Foreskin keratinocyte (primary cell): ENCODE measurements at places on chromosomes 6 and 20. TPM values are rescaled to one million over a fixed set of nuclear protein-coding genes. Genes with fewer than 3 reads are reported as not detected.

- DNase-seq, result no peak
Observed at GRCh38 chr6:151257985-151258445, 18.2 kb downstream of the AKAP12 start.

- peak; percentile 95 for DNase-seq
Observed at GRCh38 chr20:35339007-35339406, 46.8 kb upstream of the FAM83C start.

DNA sequence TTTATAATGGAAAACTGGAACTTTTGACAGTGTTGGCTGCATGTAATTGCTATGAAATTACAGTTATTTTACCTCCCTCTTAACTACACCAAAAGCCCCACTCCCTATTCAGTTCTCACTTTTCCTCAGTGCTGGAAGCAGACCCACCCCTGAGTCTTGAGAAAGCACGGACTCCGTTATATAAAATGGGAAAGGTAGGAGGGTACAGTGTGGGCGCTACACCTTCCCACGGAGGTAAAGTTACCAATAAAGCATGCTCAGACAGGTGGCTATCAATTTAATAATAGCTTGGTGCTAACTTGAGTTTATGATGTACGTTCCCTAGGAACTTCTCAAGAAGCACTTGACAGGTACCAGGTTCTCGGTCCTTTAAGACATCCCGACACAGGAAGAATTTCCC is 59.0 kb downstream of the CLIC5 start:
- no peak for DNase-seq

- peak; percentile 45 for DNase-seq
Observed at GRCh38 chr20:3000852-3001523, 42.4 kb upstream of the GNRH2 start.

DNA sequence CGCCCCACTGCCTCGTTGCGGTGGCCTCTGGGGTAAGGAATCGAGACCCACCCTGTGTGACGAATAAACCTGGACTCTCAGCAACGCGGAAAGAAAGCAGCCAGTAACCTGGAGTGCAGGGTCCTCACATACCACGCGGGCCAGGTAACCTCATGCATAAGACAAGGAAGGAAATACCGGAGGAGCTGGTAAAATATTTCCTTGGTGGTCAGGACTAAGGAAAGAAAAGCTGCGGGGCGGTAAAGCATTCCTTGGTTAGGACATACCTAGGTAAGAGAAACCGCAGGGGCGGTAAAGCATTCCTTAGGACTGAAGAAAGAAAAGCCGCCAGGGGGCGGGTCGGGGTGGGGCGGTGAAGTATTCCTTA is 80.7 kb downstream of the SYTL3 start:
- DNase-seq, result no peak

DNA sequence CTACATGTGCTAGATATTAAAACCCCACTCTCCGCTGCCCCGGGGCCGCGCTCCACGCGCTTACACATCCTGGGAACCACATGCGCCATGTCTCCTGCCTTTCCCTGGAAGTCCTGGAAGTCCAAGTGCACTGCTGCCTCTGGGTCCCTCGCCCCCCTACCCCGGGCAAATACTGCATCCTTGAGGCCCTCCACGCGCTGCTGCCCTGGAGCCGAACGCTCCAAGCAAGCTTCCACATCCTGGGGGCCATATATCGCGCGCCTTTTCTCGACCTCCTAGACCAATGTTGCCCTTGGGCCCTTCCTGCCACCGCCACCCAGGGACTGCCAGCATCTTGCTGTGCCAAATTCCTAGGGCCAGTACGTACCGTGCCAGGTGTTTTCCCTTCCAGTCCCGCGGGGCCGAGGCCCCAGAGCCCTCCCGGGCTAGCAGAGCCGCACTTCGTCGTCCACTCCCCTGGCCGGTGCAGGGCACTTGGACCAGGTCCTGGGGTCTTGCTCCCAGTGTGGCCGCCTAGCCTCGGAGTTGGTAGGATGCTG is 779 bp upstream of the KCNG1 start:
- DNase-seq, result no peak

DNA sequence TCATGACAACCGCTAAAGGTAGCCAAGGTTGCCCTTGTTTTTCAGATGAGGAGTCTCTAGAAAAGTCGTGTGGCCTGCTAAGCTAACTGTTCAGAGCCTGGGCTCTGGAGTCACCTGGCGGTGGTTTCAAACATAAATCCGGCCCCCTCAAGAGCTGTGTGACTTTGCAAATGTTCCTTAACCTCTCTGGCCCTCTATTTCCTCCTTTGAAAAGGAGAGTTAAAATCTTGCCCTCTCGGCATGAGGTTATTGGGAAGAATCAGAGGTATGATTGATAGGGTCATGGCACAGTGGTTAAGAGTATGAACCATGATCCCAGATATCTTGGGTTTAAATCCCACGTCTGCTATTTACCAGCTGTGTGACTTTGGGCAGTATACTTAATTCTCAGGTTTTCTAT is 5.6 kb upstream of the LBP start:
- no peak for DNase-seq

DNA sequence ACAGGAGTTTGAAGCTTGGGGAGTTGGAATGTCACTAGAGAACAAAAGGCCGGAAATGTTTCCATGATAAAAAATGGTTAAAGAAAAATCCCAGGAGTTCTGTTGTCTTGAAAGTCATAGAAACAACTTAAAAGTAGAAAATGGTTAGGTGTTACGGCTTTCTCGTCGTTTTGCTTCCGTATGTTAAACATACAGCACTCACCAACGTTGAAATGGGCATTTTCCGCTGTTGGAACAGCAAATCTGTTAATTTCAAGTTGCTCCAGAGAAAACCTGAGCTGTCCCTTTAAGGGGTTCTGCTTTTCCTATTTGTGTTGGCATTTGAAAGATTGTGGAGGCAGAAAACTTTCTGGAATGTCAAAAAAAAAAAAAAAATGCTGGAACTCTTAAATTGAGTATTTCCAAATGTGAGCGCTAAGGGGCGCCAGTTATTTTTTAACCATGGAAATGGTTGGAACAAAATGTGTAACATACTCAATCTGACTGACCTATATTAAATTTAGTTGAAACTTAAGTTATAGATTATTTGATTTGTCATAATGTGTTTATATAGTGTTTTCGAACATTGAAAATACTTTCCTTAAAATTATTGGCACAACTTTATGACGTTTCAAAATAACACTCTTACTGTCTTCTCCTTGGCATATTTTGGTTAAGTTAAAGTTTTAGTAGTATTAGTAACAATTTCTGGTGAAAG is 2.2 kb downstream of the QKI start:
- peak; percentile 80 for DNase-seq

- peak; percentile 18 for DNase-seq
Observed at GRCh38 chr6:87697581-87698546, 4.2 kb downstream of the AKIRIN2 start.

DNA sequence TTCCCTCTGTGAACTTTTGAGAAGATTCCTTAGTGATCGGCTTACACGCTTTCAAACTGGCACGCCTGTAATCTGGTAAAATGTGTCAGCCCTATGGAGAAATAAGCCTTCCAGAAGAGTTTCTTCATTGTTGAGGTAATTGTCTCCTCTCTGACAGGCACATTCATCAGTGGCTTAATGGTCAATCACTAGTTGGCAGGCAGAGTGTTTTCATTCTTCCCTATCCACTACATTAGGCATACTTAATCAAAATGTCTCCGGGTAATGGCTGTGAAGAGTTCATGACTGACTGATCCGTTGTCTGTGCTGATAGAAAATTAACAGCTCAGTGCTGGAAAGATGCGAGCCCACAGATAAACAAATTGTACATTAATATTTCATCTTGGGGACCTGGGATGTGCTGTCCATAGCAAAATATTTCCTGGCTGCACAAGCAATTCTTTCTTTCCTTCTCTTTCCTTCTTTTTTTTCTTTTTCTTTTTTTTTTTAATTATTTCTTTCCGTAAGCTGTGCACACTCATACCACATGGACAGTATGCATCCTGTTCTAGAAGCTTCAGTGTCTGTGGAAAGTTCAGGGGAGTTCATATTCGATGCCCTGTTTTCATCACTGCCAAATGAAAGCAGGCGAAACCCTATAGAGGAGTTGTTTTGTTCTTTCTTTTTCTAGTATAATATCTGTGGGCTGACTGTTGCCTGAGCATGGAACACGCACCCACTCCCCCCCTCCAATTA is 31.4 kb downstream of the TSHZ2 start:
- DNase-seq, result no peak

RNF114 gene
- 44.1 and 50.9 TPM in 2 replicates for total RNA-seq

SERINC1 gene
- total RNA-seq, result 70.4 and 83.1 TPM in 2 replicates

DYNLT2 gene
- 0.56 and 0.85 TPM in 2 replicates for total RNA-seq

METTL24 gene
- not detected in 2 replicates for total RNA-seq

CNR1 gene
- total RNA-seq, result not detected in 2 replicates
